Fibroblast of lung (primary cell): ENCODE measurements at places on chromosomes 6 and 20.

GRCh38 chr6:169933251-169933821 lies 181.9 kb downstream of the ERMARD start:
- DNase-seq = no peak

DNA sequence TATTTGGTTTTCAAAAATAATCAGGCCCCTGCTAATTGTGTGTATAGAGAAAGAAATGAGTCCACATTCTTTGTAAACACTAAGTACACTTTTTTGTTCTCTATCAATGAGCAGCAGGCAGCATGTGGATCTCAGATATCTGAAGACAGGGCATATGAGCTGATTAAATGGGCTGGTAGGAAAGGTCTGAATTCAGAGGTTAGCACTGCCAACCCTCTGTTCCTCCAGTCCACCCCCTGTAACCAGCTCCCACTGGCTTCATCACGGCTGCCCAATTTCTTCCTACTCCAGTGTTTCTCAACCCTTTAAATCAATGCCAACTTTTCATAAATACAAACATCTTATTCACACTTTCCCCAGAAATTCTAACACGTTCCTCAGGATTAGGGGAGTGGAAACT lies 128.5 kb downstream of the TPBG start:
- no peak for DNase-seq

- no peak for DNase-seq
Observed at GRCh38 chr6:5679691-5680090, 327.0 kb downstream of the NRN1 start.

- DNase-seq = no peak
Observed at GRCh38 chr20:38752029-38752428, 3.8 kb downstream of the ACTR5 start.

- DNase-seq = peak; percentile 43
Observed at GRCh38 chr6:119079283-119079809, 882 bp upstream of the FAM184A start.

- no peak for DNase-seq
Observed at GRCh38 chr6:14453712-14454472, 336.3 kb downstream of the CD83 start.

DNA sequence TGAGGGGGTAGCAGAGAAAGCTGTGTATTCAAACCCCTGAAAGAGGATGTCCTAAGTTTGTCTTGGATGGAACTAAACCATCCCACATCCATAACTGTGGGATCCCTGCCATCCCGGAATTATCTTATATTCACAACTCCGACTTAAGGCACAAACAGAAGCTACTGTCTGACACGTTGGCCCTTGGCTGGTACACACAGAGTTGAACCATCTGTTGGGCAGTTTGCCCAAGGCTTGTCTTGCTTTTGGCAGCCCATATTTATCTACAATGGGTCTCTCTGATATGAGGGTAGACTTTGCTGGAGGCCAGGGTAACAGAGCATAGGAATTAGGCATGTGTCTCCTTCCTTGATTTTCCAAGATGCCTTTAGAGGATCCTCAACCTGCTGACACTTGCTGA lies 116.6 kb upstream of the PROKR2 start:
- DNase-seq = no peak

DNA sequence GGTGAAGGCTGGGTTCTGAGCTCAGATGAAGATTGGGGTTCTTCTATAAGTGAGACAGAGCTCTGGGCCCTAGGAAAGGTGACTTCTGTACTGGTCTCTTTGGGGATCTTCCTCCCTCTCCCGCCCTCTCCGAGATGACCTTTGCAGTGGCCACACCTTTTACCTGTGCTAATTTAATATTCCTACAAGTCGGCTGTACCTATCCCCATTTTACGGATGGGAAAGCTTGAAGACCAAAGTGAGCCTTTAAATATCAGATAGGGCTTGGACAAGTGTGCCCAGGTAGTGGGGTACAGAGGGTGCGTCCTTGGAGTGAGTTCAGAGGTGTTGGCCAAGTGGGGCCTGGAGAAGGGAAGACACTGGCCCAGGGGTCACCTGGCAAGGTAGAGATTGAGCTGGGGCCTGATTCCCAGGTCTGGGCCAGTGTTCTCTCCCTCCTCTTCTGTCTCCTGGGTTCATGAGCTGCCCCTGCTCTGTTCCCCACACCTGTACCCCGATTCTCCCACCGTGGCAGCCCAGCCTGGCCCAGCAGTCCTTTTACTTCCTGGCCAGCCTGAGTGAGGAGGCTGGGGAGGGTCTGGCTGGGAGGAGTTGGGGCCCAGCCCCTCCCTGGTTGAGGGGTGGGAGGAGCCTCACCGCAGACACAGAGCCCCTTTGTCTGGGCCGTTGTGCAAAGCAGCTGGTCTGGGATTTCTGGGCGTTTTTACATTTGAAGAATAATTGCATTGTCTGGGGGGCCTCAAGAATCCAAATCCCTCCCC lies 152.1 kb upstream of the RNF24 start:
- DNase-seq = no peak

GRCh38 chr20:23118144-23118543 lies 32.0 kb upstream of the CD93 start:
- no peak for DNase-seq

GRCh38 chr6:53718597-53719460 lies 53.3 kb upstream of the KLHL31 start:
- peak; percentile 63 for DNase-seq

- DNase-seq = peak; percentile 46
Observed at GRCh38 chr20:54172856-54173652, 732 bp downstream of the CYP24A1 start.

- no peak for DNase-seq
Observed at GRCh38 chr20:51542033-51542570, 417 bp downstream of the NFATC2 start.

DNA sequence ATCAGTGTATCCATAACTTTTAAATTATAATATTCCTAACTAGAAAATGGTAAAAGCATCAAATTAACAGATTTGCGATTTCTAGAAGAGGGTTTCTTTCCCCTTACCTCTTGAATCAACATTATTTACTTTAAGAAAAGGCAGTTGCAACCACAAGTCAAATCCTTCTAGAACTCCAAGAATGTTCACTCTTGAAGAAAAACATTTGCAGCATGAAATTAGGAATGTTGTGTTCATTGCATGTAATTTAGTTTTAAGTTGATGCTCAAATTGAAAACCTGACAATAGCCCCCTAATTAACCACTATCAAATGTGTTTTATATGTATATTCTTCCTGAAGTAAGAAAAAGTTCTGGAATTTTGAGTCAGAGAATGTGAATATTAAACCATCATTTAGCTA lies 2.3 kb upstream of the REV3L start:
- peak; percentile 39 for DNase-seq

- DNase-seq = no peak
Observed at GRCh38 chr6:129146902-129147301, 264.0 kb downstream of the LAMA2 start.

DNA sequence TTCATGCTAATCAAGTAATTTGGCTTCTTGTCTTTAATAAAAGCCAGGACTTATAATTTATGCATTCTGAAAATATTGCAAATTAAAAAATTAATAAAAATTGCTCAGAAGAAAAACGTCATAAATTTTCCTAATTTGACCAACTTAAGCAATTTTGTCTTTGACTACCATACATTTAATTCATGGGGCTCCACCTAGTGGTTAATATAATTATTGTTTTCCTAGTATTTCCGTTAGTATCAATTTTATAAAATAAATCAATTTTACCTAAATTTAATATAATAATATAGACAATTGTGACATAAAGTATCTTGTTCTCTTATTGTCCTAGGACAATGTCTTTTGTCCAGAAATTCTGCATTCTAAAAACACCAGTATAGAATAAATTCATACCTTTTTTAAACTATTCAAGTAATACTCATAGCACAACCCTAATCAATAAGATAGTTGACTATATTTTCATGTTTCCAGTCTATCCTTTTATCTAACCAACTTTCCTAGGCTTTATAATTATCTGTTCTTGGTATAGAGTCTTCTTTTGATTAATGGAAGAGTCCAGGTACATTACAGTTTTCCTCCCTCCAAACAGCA lies 319.9 kb downstream of the TRDN start:
- DNase-seq = peak; percentile 2

DNA sequence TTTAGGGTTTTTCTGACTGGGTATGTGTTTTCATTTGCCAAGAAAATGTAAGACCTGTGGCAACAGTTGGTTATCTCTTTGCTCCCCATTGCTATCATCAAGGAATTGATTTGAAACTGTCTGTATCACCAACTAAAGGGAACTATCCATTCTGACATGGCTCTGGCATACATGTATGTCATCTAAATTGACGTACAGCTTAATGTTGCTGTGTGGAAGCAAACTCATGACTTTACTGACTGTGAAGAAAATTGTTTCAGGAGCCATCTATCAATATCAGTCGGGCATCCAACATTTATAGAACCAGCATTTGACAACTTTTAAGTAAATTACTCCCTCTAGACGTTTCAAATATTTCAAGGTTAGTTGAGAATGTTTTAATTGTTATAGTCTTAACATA lies 555.8 kb upstream of the EPHA7 start:
- DNase-seq = no peak

DNA sequence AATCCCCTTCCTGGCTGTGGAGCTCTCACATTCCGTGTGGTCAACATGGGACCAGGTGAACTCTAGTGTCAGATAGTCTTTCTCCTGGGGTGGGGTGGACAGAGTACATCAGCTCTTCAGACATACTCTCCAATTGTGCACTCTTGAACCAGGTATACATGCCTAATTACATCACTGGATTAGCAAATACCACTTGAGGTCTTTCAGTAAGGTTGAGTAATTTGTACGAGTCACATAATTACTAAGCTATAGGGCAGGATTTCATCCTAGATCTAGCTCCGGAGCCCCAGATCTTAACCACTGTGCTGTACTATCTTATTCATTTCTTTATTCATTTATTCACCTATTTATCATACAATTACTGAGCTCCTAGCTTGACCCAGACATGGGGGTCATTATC lies 821.3 kb downstream of the TFAP2A start:
- no peak for DNase-seq

GRCh38 chr6:85126485-85127167 lies 323.3 kb upstream of the NT5E start:
- peak; percentile 15 for DNase-seq

- DNase-seq = peak; percentile 28
Observed at GRCh38 chr6:101393829-101394251, 332 bp downstream of the GRIK2 start.

- no peak for DNase-seq
Observed at GRCh38 chr20:24676978-24677370, 207.5 kb downstream of the SYNDIG1 start.

- peak; percentile 25 for DNase-seq
Observed at GRCh38 chr20:59006864-59007664, at the start of gene CTSZ. CTSZ (minus strand) TSS chr20:59007254; CDS start chr20:59007128, 126 bp downstream.

GRCh38 chr20:17533396-17533795 lies 2.2 kb upstream of the BFSP1 start:
- DNase-seq = peak; percentile 60

DNA sequence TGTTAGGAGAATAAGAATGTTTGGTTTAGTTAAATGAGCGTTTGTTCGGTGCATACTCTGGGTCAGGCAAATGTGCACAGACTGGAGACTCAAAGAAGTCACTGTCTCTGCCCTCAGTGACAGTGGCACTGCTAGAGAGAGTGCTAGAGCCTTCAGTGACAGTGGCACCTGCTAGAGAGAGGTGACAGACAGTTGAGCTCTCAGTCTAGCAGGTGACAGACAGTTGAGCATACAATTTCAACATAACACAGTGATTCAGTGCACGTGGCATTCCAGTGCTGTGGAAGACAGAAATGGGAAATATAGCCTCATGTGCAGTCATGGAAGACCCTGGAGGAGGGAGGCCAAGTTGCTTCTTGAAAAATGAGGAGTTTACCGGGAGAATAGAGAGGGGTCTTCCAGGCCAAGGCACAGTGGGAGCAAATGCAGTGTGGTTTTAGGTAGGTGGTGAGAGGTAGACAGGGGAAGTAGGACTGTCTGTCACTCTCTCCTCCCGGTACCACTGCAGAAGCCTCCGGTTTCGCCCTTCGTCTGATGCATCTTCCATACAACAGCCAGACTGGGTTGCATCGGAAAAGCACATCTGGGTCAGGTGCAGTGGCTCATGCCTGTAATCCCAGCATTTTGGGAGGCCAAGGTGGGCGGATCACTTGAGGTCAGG lies 107.9 kb upstream of the CLDN20 start:
- DNase-seq = no peak

DNA sequence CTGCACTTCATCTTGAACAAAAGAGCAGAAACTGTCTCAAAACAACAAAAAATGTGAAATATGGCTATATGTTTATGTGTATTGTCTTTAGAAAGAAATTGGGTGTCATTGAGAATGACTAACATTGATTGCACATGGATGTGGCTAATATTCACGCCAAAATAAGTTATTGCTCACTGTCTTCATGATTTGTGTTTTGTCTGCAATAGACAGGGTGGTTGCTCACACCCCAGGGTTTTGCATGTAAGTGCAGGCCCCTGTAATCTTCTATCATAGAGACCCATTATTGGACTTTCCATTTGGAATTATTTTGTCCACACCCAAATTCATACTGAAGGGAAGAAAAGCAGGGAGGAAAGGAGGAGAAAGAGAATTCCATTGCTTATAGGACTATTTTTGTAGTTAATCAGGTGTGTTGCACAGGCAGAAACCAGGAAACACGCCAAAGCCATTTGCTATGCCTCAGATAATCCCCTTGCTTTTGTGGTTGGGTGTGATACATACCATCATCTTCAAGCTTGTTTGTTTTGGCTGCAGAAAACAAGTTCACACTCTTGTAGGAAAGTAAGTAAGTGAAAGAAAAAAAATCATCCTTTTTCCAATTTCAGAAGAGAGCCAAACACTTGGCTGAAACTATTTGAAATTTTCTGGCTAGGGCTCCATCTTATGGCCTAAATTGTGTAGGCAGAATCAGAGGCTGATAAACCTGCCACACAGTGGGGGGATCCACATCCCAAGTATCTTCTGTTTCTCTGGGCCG lies 214.1 kb downstream of the COL12A1 start:
- peak; percentile 59 for DNase-seq

DNA sequence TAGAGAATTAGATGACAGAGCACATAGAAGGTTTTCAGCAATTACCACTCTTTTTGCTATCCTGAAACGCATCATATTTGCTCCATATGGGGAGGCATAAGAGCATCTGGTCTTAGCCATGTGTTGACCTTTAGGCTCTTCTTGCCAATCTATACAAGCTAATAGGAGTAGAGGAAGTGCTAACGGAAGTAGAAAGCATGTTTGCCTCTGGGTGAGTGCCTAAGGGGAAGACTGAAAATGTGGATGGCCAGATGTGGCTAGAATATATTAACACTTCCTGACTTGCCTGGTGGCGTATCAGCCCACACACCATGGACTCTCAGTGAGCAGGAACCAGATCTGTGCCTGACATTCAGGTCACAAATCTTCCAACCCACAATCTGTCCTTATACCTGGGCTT lies 136.3 kb downstream of the LRRC1 start:
- DNase-seq = no peak

- no peak for DNase-seq
Observed at GRCh38 chr6:2687456-2687855, 63.3 kb downstream of the MYLK4 start.

GRCh38 chr6:53701333-53702218 lies 36.0 kb upstream of the KLHL31 start:
- no peak for DNase-seq

GRCh38 chr6:33786736-33787135 lies 2.2 kb downstream of the LEMD2 start:
- DNase-seq = no peak
